ENCODE measurements at places on chromosomes 16 and 17.
A peak's percentile ranks its signal among the peaks of the same experiment; 100 is the strongest.

- no peak for DNase-seq
These were observed 252.1 kb upstream of the N4BP1 start for GRCh38 chr16:48862087-48862532.

DNA sequence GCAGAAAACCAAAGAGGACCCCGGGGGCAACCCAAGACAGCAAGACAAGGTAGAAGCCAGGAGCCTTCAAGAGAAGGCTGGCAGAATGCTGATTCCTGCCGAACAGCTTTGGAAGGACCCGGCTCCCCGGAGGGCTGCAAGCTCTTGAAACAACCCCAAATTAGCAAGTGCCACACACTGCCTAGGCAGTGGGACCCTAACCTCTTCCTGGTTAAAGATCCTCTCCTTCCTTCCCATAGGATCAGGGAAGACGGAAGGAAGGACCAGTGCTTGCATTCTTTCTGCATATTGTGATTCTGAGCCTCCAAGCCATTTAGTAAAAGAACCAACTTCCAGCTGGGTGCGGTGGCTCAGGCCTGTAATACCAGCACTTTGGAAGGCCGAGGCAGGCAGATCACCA, 122.0 kb upstream of the AXIN2 start:
- DNase-seq = no peak

- DNase-seq = peak; percentile 55
These were observed 53.4 kb downstream of the RGS9 start for GRCh38 chr17:65190467-65191097.

- peak; percentile 39 for DNase-seq
These were observed 261.1 kb downstream of the C16orf95 start for GRCh38 chr16:87056083-87056482.

- peak; percentile 94 for DNase-seq
These were observed 26.2 kb upstream of the PMFBP1 start for GRCh38 chr16:72198021-72198711.

GRCh38 chr17:27087935-27088766, 205.8 kb upstream of the WSB1 start:
- no peak for DNase-seq

GRCh38 chr16:57813466-57813865, 11.2 kb upstream of the KIFC3 start:
- no peak for DNase-seq

DNA sequence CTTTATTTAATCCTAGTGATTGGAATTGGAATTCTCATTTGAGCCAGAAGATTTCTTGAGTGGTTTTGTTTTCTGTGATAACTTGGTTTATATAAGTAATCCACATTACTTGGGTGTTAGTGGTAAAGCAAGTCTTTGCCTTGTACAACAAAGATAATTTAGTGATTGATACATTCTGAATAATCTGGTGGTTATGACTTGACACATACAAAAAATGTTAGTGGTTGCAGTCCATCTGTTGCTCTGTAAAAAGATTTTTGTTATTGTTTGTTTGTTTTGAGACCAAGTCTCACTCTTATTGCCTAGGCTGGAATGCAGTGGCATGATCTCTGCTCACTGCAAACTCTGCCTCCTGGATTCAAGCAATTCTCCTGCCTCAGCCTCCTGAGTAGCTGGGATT, 13.2 kb downstream of the OMG start:
- no peak for DNase-seq

DNA sequence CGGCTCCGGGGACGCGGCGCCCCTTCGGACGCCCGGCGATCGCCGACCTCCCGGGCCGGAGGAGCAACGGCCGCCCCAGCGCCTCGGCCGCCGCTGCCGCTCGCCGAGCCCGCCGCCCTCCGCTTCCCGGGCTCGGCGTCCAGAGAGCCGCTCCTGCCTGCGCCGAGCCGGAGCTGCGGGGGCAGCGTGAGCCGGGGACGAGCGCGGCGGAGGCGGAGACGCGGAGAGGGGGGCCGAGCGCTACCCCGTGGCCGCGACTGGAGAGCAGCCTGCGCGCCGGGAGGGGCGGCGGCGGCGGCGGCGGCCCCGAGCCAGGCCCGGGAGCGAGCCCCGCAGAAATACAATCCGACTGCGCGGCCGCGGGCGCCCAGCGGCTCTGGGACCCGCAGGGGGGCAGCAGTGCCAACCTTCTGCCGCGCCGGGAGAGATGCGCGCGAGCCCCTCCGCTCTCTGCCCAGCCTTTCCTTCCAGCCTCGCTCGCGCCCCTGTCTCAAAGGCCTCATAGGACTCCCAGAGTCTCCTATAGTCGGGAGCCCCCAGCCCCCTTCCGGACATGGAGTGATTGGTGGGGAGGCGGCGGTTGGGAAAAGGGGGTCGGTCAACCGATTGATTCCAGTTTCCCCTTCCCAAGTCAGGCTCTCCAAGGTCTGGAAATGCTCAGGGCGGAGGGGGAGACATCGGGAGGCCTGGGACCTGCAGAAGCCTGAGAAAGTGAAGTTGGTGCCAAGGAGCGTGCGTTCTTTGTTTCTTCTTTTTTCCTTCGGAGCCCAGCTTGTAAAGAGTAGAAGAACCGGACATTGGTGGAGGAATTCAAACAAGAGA, 1.0 kb upstream of the SDK2 start:
- peak; percentile 55 for DNase-seq

DNA sequence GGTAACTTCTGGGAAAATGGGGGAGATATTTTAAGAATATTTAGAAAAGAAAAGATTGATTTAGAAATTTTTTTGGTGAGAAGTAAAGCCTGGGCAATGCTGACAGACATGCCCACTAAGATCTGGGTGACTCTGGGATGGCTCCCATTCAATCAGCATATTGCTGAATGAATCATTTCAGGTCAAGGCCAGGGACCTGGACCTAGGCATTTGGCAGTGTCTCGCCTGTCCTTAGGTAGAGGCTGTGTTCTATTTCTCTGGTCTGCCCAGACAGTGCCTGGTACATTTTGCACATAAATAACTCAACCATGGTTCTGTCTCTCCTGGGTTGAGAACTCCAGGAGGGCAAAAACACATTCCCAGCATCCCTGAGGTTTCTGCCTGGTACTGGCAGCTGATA, 39.9 kb downstream of the SMPD3 start:
- no peak for DNase-seq

- DNase-seq = no peak
These were observed 10.9 kb downstream of the HS3ST6 start for GRCh38 chr16:1907226-1907860.

- no peak for DNase-seq
These were observed 8.0 kb downstream of the FAM171A2 start for GRCh38 chr17:44355642-44356099.

- no peak for DNase-seq
These were observed 22.4 kb upstream of the CA4 start for GRCh38 chr17:60127068-60128064.

- DNase-seq = no peak
These were observed 1.6 kb downstream of the CA10 start for GRCh38 chr17:52156576-52157570.
